ENCODE measurements at places on chromosomes 7 and 10.

DNA sequence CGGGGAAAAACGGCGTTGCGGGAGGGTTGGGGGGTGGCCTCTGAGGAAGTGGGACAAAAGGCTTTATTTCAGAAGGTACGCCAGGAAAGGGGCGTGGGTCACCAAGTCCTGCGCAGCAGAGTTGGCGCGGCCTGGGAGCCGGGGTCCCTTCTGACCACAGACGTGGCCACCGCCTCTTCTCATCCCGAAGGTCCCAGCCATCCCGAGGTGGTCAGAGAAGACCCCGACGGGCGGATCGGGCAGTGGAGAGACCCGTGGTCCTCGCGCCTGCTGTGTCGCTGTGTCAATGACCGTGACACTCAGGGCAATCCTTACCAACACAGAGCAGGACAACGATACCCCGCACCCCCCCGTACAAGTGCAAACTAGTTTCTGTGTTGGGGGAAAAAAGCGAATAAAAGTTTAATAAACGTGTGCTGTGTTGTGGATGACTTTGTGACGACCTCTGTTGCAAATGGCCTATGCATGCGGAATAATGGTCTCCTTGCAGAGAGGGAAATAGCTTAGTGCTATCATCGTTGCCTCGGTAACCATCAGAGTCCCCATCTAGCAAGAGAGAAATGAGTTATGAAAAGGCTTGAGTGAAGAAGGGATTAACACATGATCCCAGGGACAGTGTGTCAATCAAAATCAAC lies 19.4 kb upstream of the GATA3 start:
- DNase-seq, result no peak

DNA sequence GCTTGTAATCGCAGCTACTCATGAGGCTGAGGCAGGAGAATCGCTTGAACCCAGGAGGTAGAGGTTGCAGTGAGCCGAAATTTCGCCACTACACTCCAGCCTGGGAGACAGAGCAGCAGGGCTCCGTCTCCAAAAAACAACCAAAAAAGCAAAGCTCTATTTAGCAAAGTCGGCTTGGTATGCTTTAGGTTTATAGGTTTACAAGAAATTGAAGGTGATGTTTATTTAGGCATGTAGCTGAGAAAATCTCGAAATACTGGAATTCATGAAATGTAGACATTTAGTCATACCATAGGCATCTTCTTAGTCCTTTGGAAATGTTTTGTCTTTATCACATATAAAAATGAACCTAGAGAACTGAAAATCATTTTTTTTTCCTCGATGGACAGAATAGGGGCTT lies 453.8 kb upstream of the ANKRD30A start:
- DNase-seq, result no peak

DNA sequence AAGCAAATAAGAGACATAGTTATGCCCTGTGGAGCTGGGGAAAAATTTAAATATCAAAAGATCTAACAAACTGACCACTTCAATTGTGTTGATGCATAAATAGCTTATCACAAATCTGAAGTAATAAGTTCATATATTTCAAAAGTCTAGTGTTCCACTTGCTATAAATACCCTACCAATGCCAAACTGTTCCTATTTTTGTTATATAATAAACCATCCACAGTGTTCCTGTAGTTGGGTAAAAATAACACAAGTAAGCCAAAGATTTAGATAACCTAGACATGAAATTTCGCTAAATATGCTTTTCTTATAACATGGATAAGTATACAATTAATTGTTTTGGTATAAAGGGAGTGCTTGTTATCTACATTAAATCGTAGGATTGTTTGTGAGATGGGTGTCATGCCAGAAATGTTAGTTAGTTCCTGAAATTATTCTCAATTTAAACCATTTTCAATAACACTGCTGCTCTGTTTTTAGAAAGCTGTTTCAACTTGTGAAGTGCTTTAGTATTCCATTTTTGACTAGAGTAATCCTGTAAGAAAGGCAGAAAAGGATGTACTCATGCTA lies 85.5 kb downstream of the CACNA2D1 start:
- no peak for DNase-seq

GRCh38 chr10:45053569-45054100 lies 52.9 kb downstream of the ZNF22 start:
- no peak for DNase-seq

DNA sequence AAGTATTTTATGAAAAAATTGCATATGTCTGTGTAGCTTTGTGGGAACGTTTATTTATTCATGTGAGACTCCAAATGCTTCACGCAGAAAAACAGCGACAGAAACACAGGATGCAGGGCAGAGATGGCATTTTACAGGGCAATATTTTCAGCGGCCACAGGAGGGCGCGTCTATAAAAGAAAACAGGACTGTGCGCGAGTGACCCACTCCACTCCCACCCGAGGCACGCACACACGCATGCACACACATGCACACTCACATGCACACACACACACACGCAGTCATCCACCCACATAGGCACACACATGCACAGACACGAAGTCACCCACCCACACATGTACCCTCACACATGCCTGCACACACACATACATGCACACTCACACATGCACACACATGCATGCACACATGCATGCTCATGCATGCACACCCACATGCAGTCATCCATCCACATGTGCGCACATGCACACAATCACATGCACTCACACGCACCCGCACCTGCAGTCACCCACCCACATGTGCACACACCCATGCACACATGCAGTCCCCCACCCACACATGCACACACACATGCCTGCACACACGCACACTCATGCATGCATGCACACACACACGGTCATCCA lies 96.3 kb downstream of the DNAJB6 start:
- DNase-seq, result peak; percentile 30

DNA sequence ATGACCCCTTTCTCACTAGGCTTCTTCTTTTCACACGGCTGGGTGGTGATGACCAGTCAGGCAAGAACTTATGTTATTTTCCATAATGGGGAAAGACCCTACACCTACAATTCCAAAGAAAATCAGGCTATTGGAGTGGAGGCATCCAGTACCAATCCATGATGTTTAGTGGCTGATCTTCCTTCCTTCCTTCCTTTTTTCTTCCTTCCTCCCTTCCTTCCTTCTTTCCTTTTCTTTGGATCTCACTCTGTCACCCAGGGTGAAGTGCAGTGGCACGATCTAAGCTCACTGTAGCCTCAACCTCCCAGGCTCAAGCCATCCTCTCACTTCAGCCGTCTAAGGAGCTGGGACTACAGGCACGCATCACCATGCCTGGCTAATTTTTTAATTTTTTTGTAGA lies 2.5 kb downstream of the RGS10 start:
- DNase-seq, result no peak

- DNase-seq, result no peak
These were observed 22.6 kb downstream of the HSPB1 start for GRCh38 chr7:76325092-76325491.

DNA sequence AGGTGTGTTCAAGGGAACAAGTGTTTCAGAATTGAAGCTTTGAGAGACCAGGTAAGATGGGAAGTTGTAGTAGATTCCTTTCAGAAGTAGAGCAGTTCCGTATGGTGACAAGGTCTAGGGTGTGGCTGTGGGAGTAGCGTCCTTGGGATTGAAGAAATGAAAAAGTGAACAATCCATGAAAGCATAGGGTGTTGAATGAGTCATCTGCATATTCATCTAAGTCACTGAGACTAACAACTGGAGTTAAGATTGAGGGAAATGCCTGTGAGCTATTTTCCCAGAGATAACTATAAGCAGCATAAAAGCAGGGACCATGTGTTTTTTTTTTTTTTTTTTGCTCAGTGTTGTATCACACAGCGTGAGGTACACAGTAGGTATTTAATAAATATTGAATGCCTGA lies 134.8 kb downstream of the PHTF2 start:
- no peak for DNase-seq

DNA sequence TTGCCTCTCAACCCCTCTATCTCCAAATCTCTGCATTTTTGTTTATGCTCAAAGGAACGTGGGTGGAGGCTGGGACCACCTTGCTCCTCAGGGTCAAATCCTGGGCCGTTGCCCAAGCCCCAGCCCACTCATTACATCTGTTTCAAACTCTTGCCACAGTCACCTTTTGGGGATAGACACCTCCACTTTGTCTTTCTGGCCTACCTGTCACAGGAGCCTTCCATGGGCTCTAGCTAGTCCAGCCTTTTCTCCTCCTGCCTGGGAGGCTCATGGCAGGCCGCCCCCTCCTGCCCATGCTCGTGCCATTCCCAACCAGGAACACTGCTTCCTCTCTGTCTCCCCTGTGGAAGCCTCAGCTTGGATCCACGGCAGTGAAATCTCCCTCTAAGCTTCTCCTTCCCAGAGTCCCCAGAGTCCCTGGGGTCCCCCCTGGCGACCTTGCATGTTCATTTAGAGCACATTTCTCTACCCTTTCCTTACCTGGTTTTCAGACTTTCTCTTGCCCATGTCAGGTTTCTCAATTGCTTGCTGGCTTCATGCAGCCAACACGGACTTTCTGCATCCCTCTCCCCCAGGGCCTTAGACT lies 2.5 kb upstream of the ADAMTS14 start:
- no peak for DNase-seq

DNA sequence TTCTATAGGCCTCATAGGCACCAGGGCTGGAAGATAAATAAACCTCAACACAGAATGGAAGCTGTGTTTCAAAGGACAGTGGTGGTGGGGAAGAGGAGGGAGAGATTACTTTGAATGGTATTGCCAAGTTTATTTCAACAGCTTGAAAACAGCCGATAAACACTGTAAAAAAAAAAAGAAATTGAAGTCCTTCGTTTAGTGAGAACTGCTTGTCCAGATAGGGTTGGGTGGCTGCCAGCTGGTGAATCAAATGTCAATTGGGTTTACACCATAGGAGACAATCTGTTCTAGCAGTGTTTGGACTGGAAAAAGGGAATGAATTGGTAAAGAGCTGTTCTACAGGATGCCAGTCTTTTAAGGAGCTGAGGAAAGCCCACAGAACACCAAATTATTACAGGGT lies 254.8 kb downstream of the PHF14 start:
- DNase-seq, result no peak

GRCh38 chr7:69105092-69105491 lies 493.2 kb upstream of the AUTS2 start:
- no peak for DNase-seq

DNA sequence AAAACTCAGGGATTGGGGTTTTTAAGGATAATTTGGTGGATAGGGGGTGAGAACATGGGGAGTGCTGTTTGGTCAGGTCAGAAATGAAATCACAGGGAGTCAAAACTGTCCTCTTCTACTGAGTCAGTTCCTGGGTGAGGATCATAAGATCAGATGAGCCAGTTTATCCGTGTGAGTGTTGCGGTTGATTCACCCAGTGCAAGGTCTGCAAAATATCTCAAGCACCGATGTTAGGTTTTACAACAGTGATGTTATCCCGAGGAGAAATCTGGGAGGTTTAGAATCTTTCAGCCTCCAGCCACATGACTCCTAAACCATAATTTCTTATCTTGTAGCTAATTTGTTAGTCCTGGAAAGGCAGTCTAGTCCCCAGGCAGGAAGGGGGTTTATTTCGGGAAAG lies 31.7 kb upstream of the AGR2 start:
- no peak for DNase-seq

DNA sequence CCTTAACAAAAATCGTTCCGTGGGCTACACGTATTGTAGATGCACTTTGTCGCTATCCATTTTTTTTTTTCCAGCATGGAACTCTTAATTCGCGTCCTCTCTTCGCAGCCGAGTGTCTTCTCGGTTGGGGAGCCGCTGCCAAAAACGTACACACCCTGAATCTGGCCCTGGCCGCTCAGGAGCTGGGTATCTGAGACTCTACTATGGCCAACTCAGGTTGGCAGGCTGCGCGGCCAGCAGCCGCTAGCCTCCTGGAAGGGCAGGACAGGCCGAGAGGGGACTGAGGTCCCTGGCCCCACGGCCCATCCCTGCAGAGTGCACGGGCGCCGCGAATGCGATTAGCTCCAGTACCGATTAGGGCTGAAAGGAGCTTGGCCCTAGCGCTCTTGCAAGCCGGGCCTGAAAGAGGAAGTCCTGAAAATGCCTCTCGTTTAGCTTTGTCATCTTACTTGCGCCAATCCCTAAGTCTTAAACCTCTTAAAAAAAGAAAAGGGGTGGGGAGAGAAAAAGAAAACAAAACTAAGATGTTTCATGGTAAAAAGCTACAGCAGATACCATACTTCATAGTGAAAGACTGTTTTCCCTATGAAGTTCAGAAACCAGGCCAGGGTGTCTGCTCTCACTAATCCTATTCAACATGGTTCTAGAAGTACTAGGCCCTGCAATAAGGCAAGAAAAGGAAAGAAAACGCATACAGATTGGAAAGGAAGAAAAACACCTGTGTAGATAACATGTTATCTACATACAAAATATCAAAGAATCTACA lies 113.2 kb upstream of the RHEB start:
- peak; percentile 59 for DNase-seq

- DNase-seq, result no peak
These were observed 25.7 kb downstream of the COBL start for GRCh38 chr7:51290702-51291540.

DNA sequence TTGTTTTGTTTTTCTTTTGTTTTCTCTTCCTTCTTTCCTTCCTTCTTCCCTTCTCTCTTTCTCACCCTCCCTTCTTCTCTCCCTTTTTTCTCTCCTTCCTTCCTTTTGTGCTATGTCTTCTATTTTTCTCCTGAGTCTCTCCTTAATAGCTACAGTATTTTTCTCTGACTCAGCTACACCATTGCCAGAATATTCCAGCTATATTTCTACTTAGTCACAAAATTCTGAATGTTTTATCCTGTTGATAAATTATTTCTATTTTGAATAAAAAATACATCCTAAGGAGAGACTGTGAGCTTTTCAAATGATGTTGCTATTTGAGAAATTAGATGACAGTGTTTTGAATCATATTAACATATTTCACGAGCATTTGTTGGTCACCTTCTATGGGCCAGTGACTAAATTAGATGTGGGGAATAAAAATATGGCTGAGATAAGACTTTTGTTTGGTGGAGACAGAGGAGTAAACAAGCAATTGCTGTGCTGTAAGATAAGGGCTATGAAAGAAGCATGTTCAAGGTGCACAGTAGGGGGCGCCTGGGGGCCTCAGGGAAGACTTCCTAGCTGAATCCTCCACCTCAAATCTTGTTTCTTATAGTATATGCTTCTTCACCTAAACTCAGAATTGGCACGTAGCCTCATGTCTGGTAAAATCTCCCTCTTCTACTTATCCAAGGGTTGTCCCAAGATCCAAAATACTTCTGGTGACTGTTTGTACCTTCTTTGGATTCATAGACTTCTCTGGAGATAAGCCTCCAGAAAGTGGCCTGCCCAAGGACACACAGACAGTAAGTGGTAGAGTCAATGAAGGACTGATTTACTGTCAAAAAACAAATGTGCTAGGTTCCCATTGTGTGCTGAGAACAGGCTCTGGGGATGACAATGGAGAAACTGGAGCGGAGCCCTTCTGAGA lies 115.5 kb upstream of the CREB5 start:
- DNase-seq, result peak; percentile 16

DNA sequence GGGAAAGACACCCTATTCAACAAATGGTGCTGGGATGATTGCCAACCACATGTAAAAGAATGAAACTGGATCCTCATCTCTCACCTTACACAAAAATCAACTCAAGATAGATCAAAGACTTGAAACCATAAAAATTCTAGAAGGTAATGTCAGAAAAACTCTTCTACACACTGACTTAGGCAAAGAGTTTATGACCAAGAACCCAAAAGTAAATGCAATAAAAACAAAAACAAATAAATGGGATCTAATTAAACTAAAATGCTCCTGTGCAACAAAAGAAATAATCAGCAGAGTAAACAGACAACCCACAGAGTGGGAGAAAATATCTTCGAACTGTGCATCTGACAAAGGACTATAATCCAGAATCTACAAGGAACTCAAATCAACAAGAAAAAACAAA lies 504.2 kb upstream of the MBL2 start:
- DNase-seq, result no peak

Data from T-helper 2 cell treated with Interferon-gamma antibody and Interleukin-4, amounts not matched to agents 5 μg/mL and 100 μg/mL, for 36 hours (primary cell).